Esophagus squamous epithelium (tissue), 5 donors: ENCODE measurements at places on chromosomes 3 and 15.

DNA sequence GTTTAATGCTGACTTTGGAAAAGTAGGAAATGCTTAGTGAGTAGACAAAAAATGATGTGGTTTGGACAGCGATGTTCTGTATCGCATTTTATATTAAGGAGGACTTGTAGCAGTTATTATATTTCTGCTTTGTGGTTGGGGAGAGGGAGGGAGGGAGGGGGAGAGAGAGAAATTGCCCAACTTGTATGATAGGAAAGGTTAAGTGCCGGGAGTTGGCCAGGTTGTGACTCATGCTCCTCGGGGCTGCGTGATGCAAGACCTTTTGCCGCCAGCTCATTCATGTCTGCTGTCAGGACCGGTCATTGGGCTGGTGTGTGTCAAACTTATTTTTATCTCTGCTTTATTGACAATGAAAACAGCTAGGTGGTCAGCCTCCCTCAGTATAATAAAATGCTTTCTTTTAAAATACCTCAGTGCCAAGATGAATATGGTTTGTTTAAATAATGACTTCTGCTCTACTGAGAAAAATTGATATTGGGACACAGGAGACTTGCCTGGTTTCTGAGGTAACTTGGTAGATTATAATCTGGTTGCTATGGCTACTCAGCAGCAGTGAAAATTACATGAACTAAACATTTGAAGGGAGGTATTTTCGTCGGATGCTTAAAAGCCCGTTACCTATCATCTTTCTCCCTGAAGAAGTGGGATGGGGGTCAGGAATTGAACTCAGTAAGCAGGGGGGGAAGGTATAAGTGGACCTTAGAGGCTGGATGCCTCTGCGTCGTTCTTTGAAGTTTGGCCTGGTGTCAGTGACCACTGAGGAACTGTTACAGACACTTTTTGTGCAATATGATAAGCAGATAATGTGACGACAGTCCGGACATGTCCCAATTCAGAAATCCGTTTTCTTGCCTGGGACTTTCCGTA, 90.7 kb downstream of the FNDC3B start:
- DNase-seq, result peak; percentile 49

DNA sequence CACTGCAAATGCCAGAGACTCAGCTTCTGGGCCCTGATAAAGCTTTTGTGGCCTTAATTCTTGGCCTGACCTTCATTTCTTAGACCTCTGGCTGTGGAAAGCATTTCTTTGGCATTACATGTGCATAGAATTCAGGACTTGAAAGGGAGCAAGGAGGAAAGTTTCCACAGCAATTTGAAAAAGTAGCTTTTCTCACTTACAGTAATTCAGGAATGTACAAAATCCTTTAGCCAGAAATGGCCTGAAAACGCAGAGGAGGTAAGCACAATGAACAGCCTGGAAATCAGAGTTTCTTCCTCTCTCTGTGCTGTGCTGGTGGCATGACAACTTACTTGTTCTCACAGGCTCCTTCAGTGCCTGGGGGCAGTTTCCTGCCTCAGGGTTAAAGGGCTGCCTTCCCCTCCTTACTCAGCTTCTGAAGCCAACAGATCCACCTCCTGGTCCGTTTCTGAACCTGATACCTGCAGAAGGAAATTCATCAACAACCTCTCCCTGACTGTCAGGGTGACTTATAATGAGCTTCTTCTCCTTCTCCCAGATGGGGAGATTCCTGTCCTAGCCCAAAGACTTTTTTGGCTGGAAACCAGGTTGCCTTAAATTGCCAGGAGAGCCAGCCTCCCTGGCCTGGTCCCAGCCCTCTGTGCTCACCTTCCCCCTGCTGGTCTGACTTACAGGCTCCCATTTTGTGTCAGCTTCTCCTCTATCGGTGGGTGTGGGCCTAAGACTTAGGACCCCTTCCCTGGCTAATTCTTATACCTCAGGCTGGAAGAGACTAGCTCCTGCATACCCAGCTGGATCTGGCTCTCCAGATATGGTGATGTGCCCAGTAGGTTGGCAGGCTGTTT, 102.3 kb downstream of the MYRIP start:
- DNase-seq, result no peak

DNA sequence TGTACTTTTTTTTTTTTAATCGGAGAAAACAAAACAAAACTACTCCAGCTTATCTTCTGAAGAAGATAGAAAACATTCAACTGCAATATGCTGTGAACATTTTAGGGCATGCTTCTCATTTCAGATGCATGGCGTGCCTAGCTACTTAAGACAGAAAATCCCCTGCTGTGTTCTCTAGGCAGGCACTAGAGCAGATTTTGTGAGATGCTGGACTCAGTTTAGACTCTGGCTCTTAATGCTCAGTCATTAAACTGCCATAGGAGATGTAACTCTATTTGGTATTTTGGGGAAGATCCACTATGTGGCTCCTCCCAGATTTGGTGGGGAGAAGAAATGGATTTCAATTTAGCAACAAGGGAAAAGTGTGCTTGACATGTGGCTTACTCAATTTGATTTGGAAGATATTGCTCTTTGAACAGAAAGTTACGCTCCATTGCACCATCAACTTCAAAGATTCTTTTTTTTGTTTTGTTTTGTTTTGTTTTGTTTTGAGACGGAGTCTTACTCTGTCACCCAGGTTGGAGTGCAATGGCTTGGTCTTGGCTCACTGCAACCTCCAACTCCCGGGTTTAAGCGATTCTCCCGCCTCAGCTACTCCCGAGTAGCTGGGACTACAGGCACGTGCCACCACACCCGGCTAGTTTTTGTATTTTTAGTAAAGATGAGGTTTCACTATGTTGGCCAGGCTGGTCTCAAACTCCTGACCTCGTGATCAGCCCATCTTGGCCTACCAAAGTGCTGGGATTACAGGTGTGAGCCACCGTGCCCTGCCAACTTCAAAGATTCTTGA, 62.0 kb upstream of the LEKR1 start:
- DNase-seq, result no peak

- DNase-seq, result no peak
These were observed 48.1 kb downstream of the MYO5C start for GRCh38 chr15:52247461-52247860.

- DNase-seq, result no peak
These were observed 3.7 kb upstream of the RHOV start for GRCh38 chr15:40877694-40878093.

DNA sequence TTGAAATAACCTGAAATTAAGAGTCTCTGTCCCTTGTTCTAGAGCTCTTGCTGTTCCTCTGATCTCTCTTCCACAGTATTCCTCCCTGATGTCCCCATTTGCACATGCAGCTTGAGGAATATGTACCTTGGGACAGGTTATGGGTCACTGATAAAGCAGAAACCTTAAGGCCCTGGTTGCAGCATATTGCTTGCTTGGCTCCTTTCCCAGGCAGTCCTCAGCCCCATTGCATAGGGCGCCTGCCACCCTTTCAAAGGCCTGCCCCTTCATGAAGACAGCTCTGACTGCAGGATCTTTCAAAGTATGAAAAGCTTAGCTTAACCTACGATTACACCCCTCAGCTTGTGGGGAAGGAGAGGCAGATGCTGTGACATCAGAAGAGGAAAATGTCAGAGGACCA, 51.6 kb downstream of the WDR76 start:
- DNase-seq, result no peak

- DNase-seq, result no peak
These were observed 33.1 kb upstream of the POLG start for GRCh38 chr15:89367485-89368451.

- no peak for DNase-seq
These were observed 20.1 kb upstream of the PPIB start for GRCh38 chr15:64182859-64183370.

DNA sequence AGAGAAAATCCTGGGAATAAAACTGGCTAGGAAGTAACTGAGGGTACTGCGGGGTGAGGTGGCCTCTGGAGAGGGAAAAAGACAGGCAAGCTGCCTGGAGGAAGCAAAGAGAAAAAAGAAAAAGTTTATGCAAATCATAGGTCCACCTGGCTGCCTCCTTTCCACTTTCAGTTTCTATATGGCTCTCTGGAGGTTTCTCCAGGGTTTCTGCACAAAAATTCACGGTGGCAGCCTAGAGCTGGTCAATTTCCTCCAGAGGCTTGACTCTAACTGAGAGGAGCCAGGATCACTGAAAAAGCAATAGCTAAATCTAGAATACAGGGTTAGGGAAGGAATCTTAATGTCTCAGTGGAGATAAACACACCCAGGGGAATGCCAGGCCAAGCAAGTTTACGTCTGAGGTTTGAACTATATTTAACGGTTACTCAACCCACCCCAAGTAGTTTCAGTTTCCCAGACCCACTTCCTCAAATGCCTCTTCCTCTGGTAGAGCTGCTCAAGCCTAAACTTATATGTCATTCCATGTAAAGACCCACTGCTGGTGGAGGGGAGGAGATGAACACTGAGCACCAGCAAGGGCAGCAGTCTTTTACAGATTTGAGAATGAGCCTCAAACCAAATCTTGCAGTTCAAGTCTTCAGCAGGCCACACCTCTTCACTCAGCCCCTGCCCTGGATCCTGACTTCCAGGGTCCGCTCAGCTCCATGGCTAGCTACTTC, 5.7 kb downstream of the LYSMD2 start:
- no peak for DNase-seq

DNA sequence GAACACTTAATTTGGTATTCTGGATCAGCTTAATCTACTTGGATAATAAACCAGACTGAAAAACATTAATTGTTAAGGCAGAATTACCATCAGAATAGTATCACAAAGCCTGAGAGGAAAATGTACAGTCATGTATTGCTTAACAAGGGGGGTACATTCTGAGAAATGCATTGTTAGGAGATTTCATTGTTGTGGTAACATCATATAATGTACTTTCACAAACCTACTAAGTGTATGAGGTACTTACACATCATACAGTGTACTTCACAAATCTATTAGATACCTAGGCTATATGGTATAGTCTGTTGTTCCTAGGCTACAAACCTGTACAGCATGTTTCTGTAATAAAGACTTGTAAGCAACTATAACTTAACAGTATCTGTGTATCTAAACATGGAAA, 68.2 kb downstream of the NBEAL2 start:
- no peak for DNase-seq

DNA sequence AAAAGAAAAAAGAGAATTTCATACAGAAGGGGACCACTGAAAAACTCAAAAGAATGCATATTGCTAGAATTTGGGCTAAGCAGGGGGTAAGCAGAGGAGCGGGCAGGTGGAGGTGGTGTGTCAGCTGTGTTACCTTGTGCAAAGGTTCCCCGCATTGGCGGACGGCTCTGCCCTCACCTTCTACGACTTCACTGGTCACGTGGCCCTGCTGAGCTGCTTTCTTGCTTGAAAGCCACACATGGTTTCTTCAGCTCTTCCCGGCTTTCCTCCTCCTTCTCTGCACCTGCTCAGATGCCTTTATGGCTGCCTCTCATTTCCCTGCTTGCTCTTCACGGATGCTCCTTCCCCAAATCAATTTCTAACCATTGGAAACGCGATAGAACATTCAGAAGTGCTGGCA, 30.5 kb downstream of the FAH start:
- no peak for DNase-seq

DNA sequence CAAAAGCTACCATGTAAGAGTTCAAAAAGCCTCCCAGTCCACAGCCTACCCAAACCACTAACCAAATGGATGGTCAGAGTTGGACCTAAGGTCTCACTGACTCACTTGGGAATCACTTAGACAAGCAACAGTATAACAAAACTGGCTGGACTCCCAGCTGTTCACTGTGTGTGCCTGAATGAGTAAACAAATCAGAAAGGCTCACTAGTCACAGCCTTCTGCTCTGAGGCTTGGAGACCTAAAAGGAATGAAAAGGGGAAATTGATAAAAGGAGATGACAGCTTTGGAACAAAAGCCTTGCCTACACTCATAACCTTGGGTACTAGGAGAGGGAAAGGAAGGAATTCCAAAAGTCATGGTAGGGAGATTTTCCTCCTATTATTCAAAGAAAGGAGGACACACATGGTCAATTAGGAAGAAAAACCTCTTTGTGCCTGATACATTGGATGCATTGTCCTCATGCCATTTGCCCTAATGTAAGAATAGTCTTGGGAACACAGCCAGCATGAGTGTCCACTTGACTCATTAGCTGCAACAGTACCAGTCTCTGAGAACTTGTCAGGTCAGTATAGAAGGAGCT, 92.3 kb downstream of the FRMD5 start:
- DNase-seq, result no peak

- DNase-seq, result no peak
These were observed 117.3 kb downstream of the ETFA start for GRCh38 chr15:76193934-76194333.

DNA sequence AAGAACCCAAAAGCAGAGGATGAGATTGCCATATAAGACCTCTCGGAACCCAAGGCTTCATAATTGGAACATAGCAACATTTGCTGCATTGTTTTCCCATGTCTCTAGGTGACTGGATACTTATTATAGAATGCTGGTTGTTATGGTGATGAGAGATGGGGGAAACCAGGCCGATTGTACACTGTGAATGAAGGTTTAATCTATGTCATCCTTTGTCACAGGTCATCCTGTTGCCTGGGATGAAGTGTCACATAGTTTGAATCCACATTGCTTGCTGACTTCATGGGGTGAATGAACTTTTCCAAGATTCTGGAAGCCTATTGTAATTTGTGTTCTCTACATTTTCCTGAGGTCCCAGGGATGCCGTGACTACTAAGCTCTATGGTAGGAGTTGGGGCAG, 41.8 kb downstream of the CLEC3B start:
- no peak for DNase-seq

- no peak for DNase-seq
These were observed 146.4 kb downstream of the TJP1 start for GRCh38 chr15:29675791-29676301.

DNA sequence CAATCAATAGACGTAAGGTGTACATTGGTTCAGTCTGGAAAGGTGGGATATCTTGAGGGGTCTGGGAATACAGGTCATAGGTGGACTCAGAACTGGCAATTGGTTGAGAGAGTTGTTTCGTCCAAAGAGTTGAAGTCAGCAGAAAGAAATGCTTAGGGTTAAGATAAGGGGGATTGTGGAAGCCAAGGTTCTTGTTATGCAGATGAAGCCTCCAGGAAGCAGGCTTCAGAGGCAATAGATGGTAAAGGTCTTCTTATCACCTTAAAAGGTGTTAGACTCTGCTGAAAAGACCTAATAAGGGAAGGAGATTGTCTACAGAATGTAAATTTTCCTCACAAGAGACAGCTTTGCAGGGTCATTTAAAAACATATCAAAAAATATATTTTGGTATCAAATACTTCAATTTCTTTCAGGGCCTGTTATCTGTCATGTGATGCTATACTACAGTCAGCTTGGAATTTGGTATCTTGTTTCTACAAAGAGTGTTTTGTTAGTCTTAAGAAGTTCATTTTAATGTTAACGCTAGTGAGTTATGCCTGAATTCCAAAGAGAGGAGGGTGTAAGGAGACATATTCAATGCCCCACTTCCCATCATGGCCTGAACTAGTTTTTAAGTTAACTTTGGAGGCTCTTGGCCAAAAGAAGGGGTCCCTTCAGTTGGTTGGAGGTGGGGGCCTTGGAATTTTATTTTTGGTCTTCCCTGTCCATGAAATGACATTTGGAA, 378.2 kb upstream of the ROBO2 start:
- no peak for DNase-seq
